ENCODE measurements at places on chromosomes 1 and 21.
A peak's percentile ranks its signal among the peaks of the same experiment; 100 is the strongest.

DNA sequence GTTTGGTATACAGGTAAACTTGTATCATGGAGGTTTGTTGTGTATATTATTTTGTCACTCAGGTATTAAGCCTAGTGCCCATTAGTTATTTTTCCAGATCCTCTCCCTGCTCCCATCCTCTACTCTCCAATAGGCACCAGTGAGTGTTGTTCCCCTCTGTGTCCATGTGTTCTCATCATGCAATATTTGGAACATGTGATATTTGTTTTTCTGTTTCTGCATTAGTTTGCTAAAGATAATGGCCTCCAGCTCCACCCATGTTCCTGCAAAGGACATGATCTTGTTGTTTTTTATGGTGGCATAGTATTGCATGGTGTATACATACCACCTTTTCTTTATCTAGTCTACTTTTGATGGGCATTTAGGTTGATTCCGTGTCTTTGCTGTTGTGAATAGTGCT lies 10.9 kb downstream of the PHACTR4 start:
- no peak for DNase-seq

DNA sequence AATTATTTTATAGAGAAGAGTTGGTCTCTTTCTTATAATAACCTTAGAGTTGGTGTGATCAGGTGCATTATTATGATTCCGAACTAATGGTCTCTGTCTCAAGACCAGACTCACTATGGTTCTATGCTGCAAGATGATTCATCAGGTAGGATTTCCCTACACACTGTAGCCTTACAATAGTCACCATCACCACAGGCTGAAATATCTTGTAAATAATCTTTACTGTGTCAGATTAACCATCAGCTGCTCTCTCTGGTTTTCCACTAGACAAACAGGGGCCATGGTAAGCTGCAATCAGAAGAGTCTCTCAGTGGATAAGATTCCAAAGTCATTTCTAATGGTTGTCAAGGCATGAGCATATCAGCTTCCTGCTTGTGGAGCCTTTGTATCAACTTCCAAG lies 4.4 kb upstream of the GBP4 start:
- no peak for DNase-seq

GRCh38 chr1:70930062-70930461 lies 117.6 kb downstream of the PTGER3 start:
- no peak for DNase-seq

GRCh38 chr1:34500451-34500850 lies 254.4 kb upstream of the GJB5 start:
- DNase-seq, result peak; percentile 26

DNA sequence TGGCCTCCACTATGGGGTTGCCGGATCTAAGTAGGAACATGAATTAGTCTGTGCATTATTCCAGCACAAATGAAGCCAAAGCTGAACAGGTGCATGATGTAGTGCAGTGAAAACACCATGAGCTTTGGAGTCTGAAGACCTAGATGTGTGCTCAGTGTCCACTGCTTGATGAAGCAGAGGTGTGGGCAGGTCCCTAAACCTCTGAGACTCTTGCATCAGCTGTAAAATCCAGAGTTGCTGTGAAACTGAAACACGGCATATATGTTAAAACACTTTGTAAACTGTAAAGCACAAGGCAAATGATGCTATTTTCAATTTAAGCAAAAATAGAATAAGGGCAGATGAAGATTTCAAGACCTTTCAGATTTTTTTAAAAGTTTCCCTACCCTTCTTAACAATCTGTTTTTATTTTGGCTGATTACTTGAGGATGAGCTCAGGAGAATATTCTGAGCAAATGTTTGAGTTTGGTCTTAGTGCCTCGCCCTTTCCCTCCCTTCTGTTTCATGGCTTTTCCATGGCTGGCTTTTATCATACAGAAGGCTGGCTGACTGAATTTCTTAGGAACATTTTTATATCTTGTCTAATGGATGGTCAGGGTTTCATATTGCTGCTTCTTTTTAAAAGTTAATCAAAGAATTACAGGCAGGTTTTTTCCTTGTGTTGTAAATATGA lies 221.8 kb downstream of the NTNG1 start:
- DNase-seq, result no peak

- DNase-seq, result no peak
Observed at GRCh38 chr1:169138866-169139670, 32.6 kb downstream of the ATP1B1 start.

GRCh38 chr1:197541411-197541810 lies 233.9 kb downstream of the DENND1B start:
- no peak for DNase-seq

DNA sequence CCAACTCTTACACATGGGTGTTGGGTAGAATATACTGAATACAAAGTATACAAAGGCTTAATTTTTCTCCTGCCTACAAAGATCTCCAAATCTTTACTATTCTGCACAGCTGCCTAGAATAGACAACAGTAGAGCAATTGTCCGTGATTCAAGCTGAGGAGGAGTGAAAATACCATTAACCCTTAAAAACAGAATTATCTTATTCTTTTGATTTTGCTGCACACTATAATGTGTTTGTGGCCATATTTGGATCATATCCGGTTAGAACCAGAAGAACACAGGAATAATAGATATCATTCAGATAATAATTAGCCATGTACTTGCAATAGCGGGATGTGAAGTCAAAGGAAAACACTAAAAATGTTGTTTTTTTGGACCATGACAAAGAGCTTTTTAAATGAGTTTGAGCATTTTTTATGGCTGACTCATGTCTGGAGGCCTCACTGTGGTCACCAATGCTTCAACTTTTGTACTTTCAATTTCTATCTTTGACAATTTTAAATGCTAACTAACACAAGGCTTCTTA lies 197.6 kb upstream of the FOXD3 start:
- no peak for DNase-seq

DNA sequence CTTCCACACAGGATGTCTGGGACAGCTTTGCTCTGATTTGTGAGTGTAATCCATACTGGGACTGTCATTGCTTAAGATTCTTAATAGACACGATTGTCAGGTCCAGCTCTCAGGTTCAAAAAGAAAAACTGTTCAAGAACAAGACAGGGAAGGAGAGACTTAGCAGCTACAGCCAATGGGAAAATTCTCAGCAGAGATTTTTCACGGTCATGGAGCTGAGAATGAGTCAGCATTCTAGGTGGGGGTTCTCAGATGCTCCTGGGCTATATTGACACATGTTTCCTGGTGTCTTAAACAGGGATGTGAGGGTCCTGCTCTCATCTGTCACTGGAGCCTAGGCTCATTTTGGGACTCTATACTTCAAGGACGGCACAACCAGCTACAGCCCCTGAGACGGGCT lies 318.3 kb downstream of the RRAGC start:
- DNase-seq, result no peak

DNA sequence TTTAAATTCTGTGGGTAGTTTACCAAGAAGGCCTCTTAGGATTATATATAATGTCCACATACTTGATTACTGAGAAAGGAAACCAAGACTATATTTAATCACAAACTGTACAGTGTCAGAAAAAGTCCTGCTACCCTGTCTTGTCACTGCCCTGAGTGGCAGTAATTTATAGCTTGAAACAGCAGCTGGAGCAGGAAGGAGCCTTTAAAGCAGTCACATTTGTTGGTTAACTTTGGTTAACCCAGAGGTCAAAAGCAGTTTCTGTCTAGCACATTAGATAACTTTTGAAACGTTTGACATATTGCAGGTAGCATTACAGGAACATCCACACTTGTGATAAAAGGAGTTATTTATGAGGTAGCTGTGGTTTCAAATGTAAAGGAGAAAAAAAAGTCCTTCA lies 161.7 kb downstream of the ROR1 start:
- DNase-seq, result no peak

DNA sequence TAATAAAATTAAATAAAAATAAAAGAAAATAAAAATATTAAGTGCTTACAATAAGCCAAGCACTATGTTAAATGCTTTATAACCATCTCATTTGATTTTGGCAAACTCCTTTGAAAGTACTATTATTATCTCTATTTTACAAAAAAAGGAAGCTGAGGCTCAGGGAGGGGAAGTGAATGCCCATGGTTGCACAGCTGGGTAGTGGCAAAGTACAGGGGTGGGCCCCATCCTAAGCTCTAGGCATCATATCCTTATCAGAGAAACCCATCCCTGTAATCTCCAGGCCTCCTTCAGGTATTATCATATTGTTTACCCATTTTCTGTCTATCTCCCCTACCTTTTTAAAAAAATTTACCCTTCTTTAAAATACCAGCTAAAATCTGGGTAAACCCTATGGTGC lies 2.3 kb upstream of the MED18 start:
- DNase-seq, result no peak

- DNase-seq, result no peak
Observed at GRCh38 chr1:36450919-36451305, 661 bp upstream of the OSCP1 start.

DNA sequence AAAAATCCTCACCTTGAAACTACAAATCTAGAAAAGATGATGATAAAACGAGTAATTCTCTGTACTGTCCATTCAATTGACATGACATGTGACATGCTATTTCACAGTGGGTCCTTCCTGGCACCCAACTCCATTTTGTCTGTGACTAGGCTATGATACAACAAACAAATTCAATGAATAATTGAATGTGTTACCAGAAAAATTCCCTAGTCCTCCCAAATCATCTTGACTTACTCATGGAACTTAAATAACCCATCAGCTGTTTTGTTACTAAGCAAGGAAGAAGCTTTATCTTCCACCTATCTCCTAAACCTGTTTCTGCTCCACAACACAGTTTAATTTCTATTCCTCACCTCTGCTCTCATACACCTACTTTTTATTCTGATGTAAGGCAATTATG lies 30.4 kb downstream of the B3GALNT2 start:
- no peak for DNase-seq

GRCh38 chr1:35559317-35559944 lies 1.8 kb downstream of the NCDN start:
- DNase-seq, result no peak

DNA sequence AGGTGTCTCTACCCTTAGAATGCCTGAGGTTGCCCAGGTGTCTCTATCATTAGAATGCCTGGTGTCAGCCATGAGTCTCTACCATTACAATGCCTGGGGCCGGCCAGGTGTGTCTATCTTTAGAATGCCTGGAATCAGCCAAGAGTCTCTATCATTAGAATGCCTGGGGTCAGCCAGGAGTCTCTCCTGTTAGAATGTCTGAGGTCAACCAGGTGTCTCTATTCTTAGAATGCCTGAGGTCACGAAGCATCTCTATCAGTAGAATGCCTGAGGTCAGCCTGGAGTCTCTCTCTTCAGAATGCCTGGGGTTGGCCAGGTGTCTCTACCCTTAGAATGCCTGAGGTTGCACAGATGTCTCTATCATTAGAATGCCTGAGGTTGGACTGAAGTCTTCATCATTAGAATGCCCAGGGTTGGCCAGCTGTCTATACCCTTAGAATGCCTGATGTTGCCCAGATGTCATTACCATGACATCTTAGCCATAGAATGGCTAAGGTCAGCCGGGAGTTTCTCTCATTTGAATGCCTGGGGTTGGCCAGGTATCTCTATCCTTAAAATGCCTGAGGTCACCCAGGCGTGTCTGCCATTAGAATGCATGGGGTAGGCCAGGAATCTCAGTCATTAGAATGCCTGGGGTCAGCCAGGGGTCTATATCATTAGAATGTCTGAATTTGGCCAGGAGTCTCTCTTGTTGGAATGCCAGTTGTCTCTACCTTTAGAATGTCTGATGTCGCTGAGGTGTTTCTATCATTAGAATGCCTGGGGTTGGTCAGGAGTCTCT lies 44.0 kb downstream of the RNF187 start:
- no peak for DNase-seq

DNA sequence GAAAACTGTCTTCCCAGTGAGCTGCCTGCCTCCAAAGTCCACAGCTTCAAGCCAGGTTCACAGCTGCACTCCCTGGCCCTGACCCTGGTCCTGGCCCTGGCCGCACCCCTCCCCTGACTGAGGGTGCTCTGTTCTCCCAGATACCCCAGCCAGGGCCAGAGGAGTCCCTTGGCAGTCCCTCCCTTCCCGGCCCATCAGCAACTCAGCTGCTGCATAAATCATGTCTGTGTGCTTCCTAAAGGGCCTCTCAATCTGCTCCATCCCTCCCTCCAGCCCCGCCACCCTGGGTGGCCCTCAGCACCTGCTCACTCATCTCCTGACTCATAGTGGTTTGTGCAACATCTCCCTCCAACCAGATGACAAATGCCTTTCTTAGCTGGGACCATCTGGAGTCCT lies 24.8 kb upstream of the C1orf174 start:
- DNase-seq, result no peak

- no peak for DNase-seq
Observed at GRCh38 chr1:179872558-179872957, 5.0 kb downstream of the TOR1AIP2 start.

- no peak for DNase-seq
Observed at GRCh38 chr1:24695202-24695974, 49.9 kb upstream of the CLIC4 start.

DNA sequence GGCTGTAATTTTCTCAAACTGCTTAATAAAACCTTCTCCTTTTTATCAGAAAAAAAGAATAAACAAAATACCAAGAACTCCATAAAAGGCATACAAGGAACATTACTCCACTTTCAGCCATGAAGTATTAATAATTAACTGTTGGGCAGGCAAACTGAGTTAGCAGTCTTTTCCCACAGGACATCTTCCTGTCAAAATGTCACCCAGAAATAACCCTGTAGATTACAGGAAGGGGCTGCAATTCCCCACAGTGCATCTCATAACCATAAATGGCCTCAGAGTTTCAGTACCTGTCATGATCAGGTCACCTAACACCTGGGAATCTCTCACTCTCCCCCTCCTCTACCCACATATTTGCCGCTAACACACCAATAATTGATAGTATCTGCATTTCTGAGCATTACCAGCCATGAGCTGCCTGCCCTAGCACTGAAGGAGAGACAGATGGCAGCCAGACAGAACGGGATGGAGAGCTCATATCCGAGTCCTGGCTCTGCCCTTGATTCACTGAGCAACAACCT lies 475.0 kb downstream of the SMYD3 start:
- DNase-seq, result no peak

DNA sequence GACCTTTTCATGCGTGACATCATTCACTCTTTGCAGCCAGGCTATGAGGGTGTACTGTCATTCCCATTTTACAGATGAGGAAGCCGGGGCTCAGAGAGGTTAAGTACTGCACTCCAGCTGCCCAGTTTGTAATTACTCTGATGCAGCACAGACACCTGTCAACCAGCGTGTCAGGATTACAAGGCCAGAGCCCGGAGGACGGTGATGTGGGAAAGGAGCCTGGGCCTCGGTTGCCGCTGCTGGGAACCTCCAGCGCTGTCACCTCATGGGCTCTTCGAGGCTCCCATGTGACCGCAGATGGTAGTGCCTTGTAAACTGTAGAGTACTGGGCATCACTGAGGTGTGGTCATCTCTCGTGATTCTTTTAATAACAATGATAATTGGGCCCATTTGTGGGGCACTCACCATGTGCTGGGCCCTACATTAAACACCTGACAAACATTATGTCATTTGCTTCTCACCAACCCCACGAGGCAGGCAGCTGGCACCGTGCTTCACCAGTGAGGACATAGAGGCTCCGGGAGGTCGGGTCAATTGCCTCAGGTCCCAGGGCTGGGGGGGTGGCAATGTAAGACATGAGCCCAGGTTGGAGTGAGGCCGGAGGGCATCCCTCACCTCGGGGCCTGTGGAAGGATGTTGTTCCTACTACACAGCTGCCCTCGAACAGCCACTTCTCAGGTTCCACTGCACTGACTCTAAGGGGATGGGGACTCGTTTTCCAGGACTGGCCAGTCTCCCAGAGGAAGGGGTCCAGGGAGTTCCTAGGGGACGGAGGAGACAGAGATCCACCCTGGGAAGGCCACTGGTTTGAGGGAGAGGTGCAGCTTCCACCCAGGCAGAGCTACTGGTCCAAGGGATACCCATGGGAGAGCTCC lies 42.8 kb upstream of the PADI1 start:
- DNase-seq, result no peak

- no peak for DNase-seq
Observed at GRCh38 chr1:50099654-50100053, 9.1 kb upstream of the ELAVL4 start.

GRCh38 chr1:226654046-226654667 lies 84.9 kb downstream of the ITPKB start:
- no peak for DNase-seq

Data from posterior cingulate gyrus (tissue), 11 donors.